NCI-H510A treated with DMSO at 0.1 percent for 48 hours (cell line): ENCODE measurements at places on chromosomes 4 and X.

DNA sequence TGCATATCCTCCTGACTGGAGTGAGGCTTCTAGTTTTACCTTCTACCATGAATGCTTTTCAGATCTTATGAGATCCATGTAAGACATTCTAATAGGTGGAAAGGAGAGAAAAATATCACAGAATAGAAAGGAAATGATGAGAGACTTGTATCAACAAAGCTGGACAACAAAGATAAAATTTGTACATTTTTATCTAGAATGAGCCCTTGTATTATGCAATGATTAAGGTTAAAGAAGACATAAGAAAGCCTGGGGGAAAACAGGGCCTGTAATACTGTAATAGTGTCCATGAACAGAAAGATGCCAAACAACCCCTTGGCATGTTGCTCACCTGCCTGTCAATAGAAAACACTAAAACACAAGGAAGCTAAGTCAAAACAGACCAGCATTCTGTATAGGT lies 44.2 kb upstream of the SCRG1 start:
- DNase-seq: no peak

DNA sequence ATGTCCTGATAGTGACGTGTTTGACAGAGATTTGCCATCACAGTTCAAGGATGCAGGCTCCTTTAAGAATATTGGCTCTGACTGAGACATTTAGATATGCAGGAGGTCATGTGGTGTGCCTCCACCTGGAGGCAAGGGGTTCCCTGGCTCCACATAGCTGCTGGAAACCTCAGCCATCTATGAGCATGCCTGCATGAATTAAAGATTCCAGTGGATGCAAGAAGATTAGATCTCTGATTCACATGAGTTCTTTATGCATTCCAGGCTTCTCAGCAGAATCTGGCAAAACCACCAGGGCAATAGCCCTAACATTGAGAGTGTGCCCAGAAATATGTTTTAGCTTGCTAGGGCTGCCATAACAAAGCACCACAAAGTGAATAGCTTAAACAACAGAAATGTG lies 298.5 kb upstream of the AADAT start:
- DNase-seq: no peak

DNA sequence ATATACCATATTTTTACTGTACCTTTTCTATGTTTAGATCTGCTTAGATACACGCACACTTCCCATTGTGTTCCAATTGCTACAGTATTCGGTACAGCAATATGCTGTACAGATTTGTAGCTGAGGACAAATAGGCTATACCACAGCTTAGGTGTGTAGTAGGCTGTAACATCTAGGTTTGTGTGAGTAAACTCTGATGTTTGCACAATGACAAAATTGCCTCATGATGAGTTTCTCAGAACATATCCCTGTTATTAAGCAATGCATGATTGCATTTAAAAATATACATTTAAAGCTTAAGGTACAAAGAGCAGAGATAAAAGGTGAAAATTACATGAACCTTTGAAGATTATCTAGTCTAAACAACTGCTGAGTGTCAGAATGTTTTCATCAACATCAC lies 181.7 kb downstream of the ADGRA3 start:
- no peak for DNase-seq

GRCh38 chr4:67292636-67293035 lies 252.7 kb downstream of the CENPC start:
- no peak for DNase-seq

DNA sequence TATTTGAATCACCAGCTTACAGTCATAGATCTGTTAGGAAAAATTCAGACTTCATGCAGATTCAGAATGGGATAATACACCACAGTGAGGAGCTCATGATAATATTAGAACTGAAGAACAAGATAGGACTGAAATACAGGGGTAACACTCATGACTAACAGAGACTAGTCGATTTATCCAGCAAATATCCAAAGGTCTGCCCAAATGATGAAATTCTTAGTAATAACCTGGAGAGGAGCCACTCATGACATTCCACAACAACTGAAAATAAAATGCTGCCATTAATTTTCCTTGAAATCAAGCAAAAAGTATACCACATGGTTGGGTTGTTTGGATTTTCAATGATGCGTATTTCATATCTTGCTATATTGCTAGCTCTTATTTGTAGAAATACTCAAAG lies 903.7 kb upstream of the ADGRL3 start:
- DNase-seq: no peak

- DNase-seq: no peak
Measured at GRCh38 chr4:41214825-41215146, 444 bp upstream of the APBB2 start.

- no peak for DNase-seq
Measured at GRCh38 chr4:98314791-98315565, 53.8 kb downstream of the RAP1GDS1 start.

- peak; percentile 3 for DNase-seq
Measured at GRCh38 chr4:89254847-89255246, 52.8 kb downstream of the GPRIN3 start.

- no peak for DNase-seq
Measured at GRCh38 chr4:16229604-16230003, 3.3 kb upstream of the TAPT1 start.

- no peak for DNase-seq
Measured at GRCh38 chr4:113591982-113592381, 169.6 kb downstream of the CAMK2D start.
